ENCODE measurements at places on chromosomes 5 and 9.

GRCh38 chr5:141430332-141431113, at the start of gene PCDHGA12:
TSS of gene PCDHGA12 (plus strand) at chr5:141430507. CDS start at chr5:141430760, 253 bp downstream.
- DNase-seq, result no peak

DNA sequence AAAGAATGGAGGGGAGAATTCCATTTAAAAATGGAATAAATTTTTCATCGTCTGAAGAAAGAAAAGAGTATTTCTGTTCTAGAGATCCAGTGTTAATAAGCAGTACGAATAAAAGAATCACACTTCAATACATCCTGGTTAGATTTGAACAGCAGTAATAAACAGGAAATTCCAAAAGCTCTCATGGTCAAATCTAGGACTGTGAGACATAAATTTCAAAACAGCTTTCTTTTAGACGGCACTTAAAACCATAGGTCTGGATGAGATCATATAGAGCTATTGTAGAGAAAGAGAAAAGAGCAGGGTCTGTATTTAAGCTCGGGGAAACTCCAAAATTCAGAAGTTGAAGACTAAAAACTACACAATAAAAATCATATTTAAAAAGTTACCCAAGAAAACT, 1006.9 kb upstream of the CTNND2 start:
- no peak for DNase-seq

- DNase-seq, result no peak
Measured at GRCh38 chr9:99712214-99712613, 109.5 kb upstream of the NR4A3 start.

- DNase-seq, result no peak
Measured at GRCh38 chr5:165375201-165375600, 1869.8 kb downstream of the MAT2B start.

- no peak for DNase-seq
Measured at GRCh38 chr5:143166661-143167420, 236.6 kb downstream of the NR3C1 start.

DNA sequence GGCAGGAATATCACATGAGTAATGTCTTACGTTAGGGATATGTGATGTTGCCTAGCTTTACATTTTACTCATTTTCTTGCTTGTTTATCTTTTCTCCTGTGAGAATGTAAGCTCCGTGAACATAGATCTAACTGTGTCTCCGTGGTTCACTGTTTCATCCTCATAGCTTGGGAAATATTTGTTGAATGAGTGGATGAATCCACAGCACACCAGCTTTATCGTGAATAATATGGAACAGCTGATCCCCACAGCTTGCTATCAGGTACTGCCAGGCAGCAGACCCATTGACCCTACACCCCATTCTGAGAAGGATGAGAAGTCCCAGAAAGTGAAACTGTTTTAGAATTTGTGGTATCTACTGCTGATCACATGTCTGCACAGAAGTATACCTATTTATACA, 106.8 kb upstream of the FBN2 start:
- DNase-seq, result no peak

All from T follicular helper cell (primary cell).